ENCODE measurements at places on chromosomes 16 and 17.

GRCh38 chr17:67132366-67132765 lies 88.0 kb downstream of the CACNG1 start:
- DNase-seq = no peak

DNA sequence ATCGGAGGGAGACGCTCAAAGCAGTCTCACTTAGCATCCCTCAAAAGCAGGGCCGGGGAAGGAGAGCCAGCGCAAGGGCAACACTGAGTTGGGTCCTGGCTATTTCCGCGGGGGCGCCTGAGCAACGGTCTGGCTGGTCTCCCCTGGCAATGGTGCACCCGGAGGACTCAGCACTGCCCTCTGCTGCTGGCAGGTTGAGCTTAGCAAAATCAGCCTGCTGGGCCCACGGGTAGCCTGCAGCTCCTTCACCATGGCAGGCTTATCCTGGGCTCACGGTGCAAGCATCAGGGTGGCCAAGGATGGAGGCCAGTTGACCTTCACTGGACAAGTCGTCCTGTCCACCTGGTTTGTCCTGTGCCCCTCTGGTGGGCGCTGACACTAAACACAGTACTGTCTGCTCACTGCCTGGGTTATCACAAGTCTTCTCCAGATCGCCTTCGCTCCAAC lies 14.4 kb upstream of the ALDH3A1 start:
- DNase-seq = peak; percentile 31

- DNase-seq = no peak
These were observed 22.5 kb downstream of the GSE1 start for GRCh38 chr16:85635545-85636140.

- no peak for DNase-seq
These were observed 14.7 kb downstream of the C16orf96 start for GRCh38 chr16:4570688-4571321.

DNA sequence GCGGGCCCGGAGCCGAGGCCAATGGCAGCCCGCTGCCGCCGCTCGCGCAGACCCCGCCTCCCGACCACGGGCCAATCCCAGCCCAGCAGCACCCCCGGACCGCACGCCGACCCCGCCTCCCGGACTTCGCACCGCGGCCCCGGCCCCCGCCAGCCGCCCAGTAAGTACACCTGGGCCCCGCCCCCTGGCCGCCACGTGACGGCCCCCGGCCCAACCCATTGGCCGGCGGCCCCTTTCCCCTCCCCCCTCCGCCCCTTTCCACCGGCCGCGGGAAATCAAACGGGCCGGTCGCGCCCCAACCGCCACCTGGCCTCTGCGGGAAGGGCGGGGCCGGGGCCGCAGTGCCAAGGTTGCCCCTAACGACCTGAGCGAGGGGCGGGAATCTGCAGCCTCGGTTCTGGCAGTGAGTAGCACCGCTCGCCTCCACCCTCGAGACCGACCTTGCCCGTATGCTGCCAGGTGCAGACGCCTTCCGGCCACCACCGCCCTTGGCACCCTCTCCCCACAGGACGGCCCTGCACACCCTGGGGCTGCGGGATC lies at the start of gene YBX2:
TSS of gene YBX2 (minus strand) at position 26 of the 540 bp plus-strand sequence. CDS start 139 bp downstream, outside the sequence.
- DNase-seq = peak; percentile 61

DNA sequence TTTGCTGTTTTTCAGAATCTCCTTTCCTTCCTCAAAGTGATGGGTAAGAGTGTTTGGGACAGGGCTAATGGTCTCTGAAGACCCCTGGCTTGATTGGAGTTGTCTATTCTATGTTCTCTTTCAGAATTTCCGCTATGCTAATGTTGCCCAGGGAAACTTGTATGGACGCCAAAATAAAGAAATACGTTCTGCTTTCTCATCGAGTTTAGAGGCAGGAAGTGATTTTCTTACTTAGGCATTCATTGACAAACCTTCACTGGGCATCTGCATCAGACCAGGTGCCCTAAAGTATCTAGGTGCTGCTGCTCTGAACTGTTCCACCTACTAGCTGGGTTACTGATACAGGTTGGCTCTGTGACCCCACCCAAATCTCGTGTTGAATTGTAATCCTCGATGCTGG lies 787.9 kb upstream of the EEF2KMT start:
- no peak for DNase-seq

GRCh38 chr17:8916466-8916865 lies 49.0 kb upstream of the PIK3R6 start:
- no peak for DNase-seq

DNA sequence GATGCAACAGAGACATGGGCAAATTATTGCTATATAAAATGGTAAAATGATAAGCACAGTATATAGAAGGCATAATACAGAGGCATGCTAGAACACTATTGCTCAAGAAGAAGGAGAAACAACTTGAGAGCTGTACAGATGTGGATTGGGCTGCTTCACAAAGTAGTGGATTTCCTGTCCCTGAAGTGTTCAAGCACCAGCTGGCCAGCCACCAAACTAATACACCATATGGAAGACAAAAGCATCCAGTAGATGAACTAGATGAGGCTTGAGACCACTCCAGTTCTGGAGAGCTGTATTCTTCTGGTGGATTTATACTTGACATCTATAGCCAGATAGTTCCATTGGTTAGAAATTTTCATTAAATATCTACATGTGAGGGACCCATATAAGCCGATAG lies 134.1 kb upstream of the GNAO1 start:
- no peak for DNase-seq

- no peak for DNase-seq
These were observed 934 bp upstream of the AOC2 start for GRCh38 chr17:42843358-42843934.

Data from activated T-helper 1 cell treated with anti-CD3 and anti-CD28 coated beads, Interleukin-2, amount 50 U/mL, for 16 hours (primary cell).